Vagina (tissue), 2 donors: ENCODE measurements at places on chromosomes 12 and 14.

- no peak for DNase-seq
Observed at GRCh38 chr12:113066813-113067400, 10.4 kb downstream of the DTX1 start.

DNA sequence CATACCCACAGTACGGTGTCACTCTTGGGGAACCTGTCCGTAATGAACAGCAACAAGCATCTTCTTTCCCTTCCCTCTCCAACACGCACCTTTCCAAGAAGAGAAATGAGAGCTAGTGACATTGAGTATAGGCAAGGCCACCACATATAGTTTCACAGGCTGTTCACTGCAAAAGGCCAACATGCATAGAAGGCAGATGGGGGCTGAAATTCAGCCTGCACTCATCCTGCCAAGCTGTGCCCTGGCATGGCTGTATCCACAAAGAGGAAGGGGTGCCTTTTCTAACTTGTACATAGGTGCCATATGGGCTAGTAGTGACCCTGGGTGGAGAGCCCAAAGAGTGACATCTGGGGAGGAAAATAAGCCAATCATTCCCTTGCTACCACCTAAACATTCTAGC lies 169.6 kb downstream of the ZFP36L1 start:
- DNase-seq: peak; percentile 40

GRCh38 chr14:51310505-51310944 lies 70.5 kb downstream of the TMX1 start:
- no peak for DNase-seq

- no peak for DNase-seq
Observed at GRCh38 chr14:33914676-33915516, 36.0 kb downstream of the EGLN3 start.

DNA sequence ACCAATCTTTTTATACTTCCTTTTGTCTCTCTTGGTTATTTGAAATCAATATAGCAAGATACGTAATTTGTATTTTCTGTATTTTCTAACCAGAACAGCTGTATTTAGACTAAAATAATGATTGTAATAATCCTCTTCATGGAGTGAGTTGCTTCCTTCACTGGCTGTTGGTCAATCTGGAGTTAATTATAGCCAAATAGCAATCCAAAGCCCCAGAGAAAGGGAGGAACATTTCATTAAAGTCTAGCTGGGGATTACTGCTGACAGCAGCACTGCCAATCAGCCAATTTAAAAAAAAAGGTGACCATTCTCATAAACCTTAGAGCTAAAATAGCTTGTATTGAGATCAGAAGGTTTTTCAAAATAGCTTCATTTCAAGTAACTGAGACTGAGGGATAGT lies 118.0 kb downstream of the TRHDE start:
- DNase-seq: no peak

DNA sequence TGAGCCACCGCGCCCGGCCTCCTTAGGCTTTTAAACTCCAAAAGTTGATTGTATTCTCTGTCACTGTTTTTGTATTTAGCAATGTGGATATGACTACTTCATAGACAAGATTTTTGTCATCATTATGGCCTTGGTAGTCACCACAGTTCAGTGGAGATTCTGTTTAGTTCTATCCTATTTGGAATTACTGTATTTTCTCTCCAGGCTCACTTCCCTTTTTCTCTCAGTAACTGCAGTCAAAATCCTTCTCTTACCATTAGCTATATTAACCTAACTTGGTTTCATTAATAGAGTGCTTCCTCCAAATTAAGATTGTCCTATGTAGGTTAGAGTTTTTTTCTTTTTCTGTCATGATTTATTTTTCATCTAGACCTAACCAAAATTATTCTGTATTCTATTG lies 283.9 kb downstream of the TMTC2 start:
- DNase-seq: no peak

GRCh38 chr14:88521818-88522217 lies 33.0 kb downstream of the PTPN21 start:
- DNase-seq: no peak

GRCh38 chr12:15634010-15634683 lies 155.0 kb downstream of the EPS8 start:
- DNase-seq: no peak

- no peak for DNase-seq
Observed at GRCh38 chr14:64766430-64767151, 62.4 kb downstream of the PLEKHG3 start.

- DNase-seq: no peak
Observed at GRCh38 chr12:85036733-85037132, 582 bp downstream of the LRRIQ1 start.

DNA sequence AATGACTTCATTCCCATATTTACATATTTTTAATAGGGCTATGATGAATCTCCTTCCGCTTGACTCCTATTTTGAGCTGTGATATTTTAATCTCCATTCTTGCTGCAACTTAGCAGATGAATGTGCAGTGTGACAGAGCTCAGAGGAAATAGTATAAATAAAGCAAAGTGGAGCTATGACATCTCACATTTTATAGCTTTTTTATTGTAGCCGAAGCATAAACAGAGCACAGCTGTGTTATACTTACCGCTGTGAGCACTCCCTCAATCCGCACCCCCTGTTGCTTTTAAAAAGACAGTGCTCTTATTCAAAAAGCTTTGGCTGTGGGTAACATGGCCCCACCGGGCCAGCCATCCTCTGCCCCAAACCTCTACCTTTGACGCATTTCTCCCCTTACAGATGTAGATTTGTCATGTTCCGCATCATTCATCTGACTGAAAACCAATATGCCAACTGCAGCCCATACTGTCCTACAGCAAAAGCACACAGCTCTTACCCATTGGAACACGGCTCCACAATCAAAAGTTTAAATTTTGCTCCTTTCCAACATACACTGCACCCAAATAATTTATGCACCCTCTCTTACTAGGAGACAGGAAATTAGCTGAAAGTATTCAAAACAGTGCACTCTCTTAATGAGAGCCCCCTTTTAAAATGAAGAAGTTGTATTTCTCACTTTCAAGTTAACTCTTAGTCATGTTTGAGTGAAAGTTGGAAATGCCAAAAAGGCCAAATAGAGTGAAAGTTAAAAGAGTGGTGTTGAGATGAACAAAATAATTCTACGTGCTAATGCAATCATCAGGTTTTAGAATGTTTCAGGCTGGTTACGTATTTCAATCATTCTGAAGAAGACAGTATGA lies 429.3 kb upstream of the SOX5 start:
- no peak for DNase-seq

DNA sequence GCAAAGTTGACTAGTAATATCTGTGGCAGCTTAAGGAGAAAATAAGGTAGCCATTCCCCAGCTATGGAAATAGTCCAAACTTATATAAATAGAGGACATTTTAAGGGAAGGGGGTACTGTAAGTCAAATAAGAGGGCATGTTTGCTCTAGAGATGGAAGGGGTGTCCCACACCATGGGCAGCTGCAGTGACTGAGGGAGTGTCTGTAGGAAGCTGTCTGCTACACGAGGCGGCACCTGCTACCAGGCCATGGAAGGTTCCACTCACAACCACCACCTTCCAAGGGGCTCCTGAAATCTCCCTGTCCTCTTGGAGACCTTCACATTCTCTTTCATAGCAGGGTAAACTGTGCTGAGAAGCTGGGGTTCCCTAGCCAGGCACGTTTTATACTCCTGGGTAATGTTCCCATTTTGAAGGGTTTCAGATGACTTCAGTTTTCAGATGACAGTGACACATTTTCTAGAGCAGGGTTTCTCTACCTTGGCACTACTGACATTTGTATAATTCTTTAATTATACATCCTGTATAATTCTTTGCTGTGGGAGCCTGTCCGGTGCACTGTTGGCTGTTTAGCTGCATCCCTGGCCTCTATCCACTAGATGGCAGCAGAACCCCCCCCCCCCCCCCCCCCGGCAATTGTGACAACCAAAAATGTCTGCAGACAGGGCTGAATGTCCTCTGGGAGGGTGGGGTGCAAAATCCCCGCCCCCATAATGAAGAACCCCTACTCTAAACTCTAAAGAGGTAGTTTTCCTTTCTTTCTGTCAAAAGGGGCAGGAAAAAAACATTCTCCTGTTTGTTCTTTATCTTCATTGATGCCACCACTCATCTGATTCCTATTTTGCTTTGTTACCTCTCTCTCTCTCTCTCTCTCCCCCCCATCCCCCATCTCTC lies 11.6 kb upstream of the SMCO2 start:
- DNase-seq: no peak
